Spinal cord (tissue), 10 donors: ENCODE measurements at places on chromosomes 4 and X. TPM values are rescaled to one million over a fixed set of nuclear protein-coding genes. Genes with fewer than 3 reads are reported as not detected.
A peak's percentile ranks its signal among the peaks of the same experiment; 100 is the strongest.

The PNCK gene
- polyA plus RNA-seq = 131 TPM

The HELT gene
- polyA plus RNA-seq = not detected

DNA sequence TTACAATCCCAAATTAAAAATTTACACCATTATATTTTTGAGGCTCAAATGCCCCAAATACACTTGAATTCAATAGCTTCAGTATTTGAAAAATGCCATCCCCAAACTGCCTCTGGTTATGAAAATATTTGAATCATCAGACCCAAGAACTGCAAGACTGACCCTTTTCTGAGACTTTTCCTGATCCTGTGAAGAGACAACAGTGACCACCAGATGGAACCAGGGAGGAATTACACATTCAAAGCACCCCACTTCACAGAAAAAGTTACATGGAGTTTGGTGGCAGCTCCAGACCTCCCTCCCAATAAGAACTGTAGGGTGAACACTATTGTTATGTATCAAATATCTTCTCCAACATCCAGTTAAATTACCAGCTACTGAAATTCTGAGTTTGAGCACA lies 44.0 kb upstream of the SCD5 start:
- no peak overlapping the region for H3K27ac ChIP-seq
- peaks cover 23% of the 10 kb centered on the region for H3K36me3 ChIP-seq
- peak; percentile 6 for DNase-seq
- H3K4me3 ChIP-seq = no peak overlapping the region
- H3K27me3 ChIP-seq = no peaks in the 10 kb centered on the region
- H3K4me1 ChIP-seq = no peaks in the 10 kb centered on the region

GRCh38 chrX:41265615-41266014 lies 68.3 kb upstream of the DDX3X start:
- H3K4me3 ChIP-seq = no peak overlapping the region
- peaks cover 9% of the 10 kb centered on the region for H3K27me3 ChIP-seq
- peak; percentile 30 for DNase-seq
- no peaks in the 10 kb centered on the region for H3K4me1 ChIP-seq

DNA sequence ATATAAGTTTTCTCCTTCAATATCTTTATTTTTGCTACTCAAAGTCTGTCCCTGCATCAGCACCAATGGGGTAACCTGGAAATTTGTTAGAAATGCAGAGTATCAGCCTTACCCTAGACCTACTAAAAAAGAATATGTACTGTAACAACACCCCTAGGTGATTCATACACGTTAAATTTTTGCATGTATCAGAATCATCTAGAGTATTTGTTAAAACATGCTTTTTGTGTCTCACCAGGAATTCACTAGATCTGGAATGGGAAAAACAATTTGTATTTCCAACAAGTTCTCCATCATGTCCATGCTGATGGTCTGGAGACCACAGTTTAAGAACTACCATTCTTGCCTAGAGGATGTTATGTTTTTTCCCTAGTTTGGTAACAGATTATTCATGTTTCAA lies 196.0 kb upstream of the EDNRA start:
- no peaks in the 10 kb centered on the region for H3K27me3 ChIP-seq
- no peaks in the 10 kb centered on the region for H3K4me1 ChIP-seq
- no peak overlapping the region for H3K27ac ChIP-seq
- no peaks in the 10 kb centered on the region for H3K36me3 ChIP-seq

DNA sequence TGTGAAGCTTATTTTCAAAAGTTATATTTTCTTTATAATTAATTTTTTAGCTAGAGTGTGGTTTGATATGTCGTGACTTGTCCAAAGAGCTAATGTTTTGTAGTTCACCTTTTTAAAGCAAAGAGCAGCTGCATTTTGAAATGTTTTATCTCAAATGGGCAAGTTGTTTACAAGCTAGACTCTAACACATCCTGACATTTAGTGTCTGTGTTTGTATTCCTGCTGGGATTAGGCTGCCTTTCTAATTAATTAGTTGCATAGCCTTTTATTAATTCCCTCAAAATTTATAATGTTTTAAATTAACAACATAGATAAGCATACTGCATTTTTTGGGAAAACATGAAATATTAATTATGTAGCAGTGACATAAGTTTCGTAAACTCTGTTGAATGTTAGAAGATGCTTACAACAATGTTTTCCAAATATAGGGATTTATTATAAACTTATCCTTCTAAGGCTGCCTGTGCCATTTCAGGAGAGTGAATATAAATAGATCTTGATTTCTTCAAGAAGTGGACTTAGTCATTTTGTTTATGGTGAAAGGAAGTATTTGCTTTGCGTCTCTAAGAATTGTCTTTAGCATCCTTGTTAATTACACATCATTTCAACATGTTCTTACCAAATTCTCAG lies 37.7 kb upstream of the NUDT6 start:
- H3K36me3 ChIP-seq = no peaks in the 10 kb centered on the region
- H3K27ac ChIP-seq = no peak overlapping the region
- H3K27me3 ChIP-seq = no peaks in the 10 kb centered on the region

DNA sequence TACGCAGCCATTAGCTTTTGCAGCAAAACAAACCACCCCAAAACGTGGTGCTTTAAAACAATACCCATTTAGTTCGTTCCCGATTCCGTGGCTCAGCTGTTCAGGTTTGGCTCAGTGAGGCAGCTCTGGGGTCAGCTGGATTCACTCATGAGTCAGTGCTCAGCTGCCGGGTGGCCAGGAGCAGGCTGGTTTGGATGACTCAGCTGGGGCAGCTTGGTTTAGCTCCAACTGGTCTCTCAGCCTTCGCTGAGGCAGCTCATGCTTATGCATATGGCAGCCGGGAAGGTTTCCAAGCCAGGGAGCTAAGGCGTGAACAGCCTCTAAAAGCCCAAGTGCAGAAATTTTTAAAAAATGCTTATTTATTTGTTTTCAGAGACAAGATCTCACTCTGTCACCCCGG lies 13.3 kb upstream of the CD99 start:
- no peak overlapping the region for H3K27ac ChIP-seq
- no peaks in the 10 kb centered on the region for H3K27me3 ChIP-seq
- H3K4me3 ChIP-seq = no peak overlapping the region
- H3K4me1 ChIP-seq = peaks cover 10% of the 10 kb centered on the region

GRCh38 chr4:92186239-92186638 lies 117.5 kb upstream of the GRID2 start:
- no peak for DNase-seq
- no peak overlapping the region for H3K27ac ChIP-seq
- H3K27me3 ChIP-seq = no peaks in the 10 kb centered on the region
- no peaks in the 10 kb centered on the region for H3K4me1 ChIP-seq
